ENCODE measurements at places on chromosomes 16 and 17.

DNA sequence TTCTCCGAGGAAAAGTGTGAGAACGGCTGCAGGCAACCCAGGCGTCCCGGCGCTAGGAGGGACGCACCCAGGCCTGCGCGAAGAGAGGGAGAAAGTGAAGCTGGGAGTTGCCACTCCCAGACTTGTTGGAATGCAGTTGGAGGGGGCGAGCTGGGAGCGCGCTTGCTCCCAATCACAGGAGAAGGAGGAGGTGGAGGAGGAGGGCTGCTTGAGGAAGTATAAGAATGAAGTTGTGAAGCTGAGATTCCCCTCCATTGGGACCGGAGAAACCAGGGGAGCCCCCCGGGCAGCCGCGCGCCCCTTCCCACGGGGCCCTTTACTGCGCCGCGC is at the start of gene ERBB2:
TSS of gene ERBB2 (plus strand) at position 247 of the 330 bp plus-strand sequence. CDS start 175 bp downstream, outside the sequence.
- peak; percentile 85 for DNase-seq

GRCh38 chr17:78923660-78924453 is 1.3 kb downstream of the TIMP2 start:
- DNase-seq = no peak

GRCh38 chr16:16143038-16143763 is 80.1 kb downstream of the ABCC6 start:
- DNase-seq = no peak

DNA sequence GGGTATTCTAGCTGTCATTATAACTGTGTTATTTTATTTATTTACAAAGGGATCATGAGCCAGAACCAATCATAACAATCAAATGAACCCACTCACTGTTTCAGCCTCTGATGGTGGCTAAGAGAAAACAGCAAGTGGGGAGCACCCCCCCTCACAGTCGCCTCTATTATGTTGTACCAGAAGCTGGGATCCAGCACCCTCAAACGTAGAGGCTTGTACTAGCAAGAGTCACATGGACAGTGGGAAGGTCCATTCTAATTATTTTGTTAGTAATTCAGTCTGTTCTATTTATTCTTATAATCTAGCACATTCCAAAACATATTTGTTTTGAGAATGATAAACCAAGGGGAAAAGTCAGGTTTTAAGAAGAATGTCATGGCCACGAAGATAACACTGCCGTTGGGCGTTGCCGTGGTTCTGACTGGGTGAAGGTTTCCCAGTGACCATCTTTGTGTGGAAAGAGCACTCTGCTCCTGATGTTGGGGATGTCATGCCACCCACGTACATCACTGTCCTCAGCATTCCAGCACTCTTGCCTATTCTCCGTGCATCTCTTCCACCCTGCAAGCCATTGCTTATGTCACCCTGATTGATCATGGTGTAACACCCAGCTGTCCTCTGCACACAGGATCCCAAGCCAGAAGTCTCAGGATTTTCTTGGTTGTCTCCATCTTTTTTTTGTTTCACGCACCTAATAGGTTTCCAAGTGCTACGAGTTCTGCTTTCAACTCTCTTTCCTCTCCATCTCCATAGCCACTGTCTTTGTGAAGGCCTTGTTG is 205.8 kb downstream of the PRKCA start:
- DNase-seq = peak; percentile 51

- no peak for DNase-seq
These were observed 105.8 kb downstream of the ZNF778 start for GRCh38 chr16:89323120-89323960.

DNA sequence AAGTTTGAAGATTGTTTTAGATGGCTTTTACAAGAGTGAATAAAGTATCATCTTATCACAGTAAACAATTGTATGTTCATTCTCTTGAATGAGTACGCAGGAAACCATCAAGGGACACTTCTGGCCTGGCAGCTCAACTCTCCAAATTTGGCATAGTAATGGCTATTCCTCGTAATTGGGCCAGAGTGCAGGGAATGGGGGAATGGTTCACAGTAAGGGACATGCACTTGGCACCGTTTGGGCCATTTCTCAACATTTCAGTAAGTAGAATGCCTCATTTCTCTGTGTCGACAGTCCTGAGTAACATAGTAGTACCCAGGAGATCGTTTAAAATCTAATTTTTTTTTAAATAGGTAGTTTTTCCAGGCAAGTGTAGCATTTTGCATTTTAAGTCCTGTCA is 309.6 kb downstream of the KCNJ2 start:
- no peak for DNase-seq

- DNase-seq = no peak
These were observed 3.8 kb downstream of the CMIP start for GRCh38 chr16:81448154-81449131.

GRCh38 chr17:27295945-27296344 is 2.0 kb downstream of the WSB1 start:
- DNase-seq = no peak

DNA sequence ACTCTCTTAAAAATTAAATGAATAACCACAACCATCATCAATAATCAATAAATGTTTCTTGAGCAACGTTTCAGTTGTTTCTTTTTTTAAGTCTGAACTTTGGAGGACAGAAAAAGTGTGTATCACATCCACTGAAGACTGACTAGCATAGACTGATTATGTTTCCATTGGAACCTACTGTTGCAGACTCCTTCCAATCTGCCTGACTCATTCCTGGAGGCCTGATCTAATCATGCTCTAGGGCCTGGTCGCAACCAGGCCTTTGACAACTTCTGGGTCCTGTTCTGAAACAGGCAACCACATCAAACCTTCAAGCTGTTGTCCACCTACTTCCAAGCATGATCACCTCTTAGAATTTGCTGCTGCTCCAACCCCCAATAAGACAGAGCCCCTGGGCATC is 109.2 kb upstream of the NUDT7 start:
- peak; percentile 29 for DNase-seq

DNA sequence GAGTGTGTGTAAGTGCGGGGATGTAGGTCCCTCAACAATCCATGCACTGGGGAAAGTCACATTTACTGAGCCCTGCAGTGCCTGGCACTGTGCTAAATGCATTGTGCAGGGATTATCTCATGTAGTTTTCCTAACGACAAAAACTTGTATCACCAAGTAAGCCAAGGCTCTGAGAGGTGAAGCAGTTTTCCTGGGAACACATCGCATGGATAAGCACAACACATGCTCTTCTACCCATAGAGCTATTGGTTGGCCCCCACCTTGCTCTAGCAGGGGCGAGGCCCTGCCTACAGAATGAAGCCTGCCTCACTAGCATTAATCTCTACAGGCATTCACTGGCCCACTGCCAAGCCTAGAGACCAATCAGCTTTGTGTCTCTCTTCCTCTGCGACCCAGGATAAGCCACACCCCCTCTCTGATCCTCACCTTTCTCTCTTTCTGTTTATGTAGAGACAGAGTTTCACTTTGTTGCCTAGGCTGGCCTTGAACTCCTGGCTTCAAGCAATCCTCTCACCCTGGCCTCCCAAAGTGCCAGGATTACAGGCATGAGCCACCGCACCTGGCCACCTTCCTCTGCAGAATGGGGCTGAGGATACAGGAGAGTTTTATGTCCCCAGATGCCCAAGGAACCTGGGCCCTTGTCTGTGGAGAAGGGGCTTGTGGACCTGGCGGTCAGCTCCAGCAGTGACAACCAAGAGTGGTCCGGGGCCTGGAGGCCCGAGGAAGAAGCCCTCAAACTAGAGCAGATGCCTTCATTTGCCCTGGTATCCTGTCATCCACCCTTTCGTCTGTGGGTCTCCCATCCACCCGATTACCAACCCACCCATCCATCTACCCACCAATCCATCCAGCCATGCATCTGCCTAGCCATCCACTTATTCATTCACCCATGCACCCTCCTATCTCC is 12.8 kb downstream of the CDH16 start:
- DNase-seq = no peak

DNA sequence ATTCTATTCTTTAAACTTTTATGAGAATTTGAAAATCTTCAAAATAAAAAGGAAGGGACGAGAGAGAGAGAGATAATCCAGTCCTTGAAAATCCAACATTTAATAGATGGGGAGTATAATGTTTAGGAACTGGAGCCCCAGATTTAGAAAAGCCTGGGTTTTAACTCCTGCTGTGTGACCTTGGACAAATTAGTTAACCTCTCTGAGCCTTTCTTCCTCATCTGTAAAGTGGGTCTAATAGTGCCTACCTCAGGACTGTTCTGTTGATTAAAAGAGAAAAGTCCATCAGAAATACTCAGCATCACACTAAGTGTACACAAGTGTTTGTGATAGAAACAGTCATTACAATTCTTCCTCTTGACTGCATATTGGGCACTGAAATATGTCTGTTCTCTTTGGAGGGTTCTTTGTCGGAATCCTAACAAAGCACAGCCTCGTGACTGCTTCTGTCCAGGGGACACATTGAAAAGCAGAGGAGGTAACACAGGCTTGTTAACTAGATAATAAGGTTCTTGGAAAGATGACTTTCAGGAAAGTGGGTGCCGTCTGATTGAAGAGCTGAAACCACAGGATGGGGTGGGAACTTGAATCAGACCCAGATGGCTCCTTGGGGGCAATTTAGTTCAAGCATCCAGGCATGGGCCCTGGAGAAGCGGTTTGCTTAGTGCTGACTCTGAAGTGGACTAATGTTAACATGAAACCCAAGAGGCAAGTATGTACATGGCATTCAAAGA is 128.2 kb downstream of the CLEC16A start:
- no peak for DNase-seq

DNA sequence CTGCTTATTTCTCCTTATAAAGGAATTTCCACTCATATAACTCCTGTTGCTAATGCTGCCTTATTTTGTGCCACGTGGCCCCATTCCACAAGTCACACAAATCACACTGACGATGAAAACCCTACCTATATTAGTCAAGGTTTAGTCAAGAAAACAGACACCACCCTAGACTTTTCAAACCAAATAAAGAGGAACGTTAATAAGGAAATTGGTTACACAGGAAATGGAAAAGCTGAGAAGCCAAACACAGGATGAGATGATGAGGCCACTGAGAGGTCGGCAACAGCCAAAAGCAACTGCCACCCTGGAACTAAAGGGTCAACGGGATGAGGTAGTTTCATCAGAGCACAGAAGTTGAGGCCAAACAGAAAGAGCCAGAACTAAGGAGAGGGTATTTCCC is 47.3 kb upstream of the ALOX12 start:
- peak; percentile 4 for DNase-seq

GRCh38 chr17:13671771-13672170 is 70.0 kb upstream of the HS3ST3A1 start:
- peak; percentile 50 for DNase-seq

DNA sequence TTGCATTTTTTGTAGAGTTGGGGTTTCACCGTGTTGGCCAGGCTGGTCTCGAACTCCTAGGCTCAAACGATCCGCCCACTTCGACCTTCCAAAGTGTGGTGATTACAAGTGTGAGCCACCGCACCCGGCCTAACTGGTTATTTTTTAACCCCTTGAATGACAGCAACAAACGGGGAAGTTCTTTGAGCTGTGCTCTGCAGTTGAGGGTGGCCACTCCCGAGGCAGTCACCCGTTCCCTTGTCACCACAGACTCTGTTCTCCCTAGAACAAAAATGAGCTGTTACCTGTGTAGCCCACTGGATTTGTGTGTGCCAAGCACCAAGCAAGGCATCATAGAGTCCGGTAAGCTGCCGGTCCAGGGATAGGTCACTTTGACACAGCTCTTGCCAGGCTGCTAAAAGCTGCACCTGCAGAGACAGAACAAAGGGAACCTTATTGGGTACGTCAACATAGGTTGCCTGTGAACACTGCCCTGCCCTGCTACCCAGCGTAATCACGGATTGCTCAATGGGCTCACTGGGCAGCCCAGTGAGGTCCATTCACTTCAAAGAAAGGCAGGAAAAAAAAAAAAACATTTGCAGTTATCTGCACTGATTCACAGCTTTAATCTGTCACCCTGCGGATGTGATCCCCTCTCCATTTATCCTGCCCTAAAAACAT is 19.6 kb downstream of the COG7 start:
- DNase-seq = no peak

GRCh38 chr17:34305606-34306005 is 13.6 kb upstream of the CCL8 start:
- no peak for DNase-seq

GRCh38 chr16:19170043-19170655 is 2.1 kb downstream of the SYT17 start:
- DNase-seq = no peak

DNA sequence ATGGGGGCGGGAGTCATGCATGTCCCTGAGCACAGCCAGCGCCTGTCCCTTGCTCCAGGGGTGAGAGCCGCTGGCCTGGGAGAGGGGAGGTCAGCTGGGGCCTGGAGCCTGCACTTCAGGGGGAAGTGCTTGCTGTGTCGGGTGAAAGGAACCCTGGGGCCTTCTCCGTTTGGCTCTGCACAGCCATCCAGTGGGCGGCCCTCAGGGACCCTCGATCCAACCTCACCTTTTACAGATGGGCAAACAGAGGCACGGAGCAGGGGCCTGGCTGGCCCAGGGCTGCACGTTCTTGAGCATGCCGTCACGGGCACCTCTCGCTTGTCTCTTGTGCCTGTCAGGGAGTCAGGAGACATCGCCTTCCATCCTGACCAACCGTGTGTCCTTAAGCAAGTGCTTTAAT is 1.8 kb downstream of the SNX20 start:
- no peak for DNase-seq

- peak; percentile 41 for DNase-seq
These were observed 23.4 kb upstream of the MPO start for GRCh38 chr17:58303971-58304749.

- no peak for DNase-seq
These were observed 8.5 kb downstream of the TXNDC11 start for GRCh38 chr16:11734025-11734652.
